ENCODE measurements at places on chromosomes 4 and X.

GRCh38 chrX:78506248-78506647, 152.9 kb downstream of the RTL3 start:
- no peak for DNase-seq

GRCh38 chrX:17737710-17737985, 355 bp downstream of the SCML1 start:
- DNase-seq = peak; percentile 37

DNA sequence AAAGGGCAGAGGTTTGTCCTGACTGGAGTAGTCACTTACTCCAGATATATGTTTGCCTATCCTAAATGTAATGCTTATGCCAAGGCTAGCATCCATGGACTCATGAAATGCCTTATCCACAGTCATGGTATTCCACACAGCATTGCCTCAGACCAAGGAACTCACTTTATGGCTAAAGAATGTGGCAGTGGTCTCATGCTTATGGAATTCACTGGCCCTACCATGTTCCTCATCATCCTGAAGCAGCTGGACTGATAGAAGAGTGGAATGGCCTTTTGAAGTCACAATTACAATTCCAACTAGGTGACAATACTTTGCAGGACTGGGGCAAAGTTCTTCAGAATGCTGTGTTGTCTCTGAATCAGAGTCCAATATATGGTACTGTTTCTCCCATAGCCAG, 1014.8 kb downstream of the RAPGEF2 start:
- no peak for DNase-seq

- no peak for DNase-seq
Measured at GRCh38 chr4:33104273-33104672, 2384.1 kb downstream of the PCDH7 start.

GRCh38 chr4:1459722-1460511, 53.7 kb upstream of the NKX1-1 start:
- DNase-seq = no peak

GRCh38 chr4:77819404-77819842, 255 bp upstream of the CNOT6L start:
- no peak for DNase-seq

- no peak for DNase-seq
Measured at GRCh38 chr4:90012918-90013317, 114.3 kb upstream of the CCSER1 start.

DNA sequence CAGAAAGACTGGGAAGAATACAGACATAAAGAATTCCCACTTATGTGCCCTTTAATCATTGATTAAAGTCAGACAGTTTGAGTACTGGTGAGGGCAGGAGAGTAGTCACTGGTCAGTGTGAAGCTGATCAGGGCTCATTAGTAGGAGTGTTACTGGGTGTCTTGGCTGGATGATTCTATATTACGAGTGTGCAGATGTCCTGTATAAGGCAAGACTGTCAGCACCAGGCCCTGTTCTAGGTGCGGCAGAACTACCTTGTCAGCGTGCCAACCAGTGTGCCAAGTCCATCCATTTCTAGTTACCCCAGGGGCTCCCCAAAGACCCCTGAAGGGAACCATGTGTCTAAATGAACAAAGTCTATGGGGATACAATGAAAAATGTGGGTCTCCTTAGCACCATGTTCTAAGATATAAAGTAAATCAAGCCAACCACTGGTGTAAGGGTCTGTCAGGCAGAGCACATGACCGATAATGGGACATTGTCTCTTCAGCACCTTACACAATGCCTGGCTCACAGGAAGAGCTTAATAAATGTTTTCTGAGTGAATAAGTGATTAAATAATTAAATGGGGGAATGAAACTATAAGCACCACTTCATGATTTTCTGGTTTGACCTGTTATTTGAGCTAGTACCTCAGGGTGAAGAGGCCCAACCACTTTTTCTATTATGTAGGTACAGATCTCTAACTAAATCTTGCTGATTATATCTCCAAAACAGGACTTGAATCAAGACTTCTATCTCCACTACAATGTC, 205.0 kb downstream of the CAMK2D start:
- DNase-seq = no peak

- DNase-seq = no peak
Measured at GRCh38 chr4:26048950-26049349, 134.9 kb downstream of the SMIM20 start.

Data from NCI-H1092 (cell line).